ENCODE measurements at places on chromosomes 3 and 15.

GRCh38 chr3:180860180-180860858 is 52.2 kb upstream of the FXR1 start:
- no peak for DNase-seq

DNA sequence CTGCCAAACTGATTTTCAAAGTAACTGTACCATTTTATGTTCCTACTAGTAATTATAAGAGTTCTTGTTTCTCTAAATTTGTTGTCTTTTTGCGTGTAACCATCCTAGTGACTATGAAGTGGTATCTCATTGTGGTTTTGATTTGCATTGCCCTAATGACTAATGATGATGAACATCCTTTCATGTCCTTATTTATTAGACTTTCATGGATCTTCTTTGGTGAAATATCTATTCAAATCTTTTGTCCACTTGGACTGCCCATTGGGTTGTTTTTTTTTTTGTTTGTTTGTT is 3.6 kb downstream of the OXSR1 start:
- DNase-seq, result peak; percentile 69

DNA sequence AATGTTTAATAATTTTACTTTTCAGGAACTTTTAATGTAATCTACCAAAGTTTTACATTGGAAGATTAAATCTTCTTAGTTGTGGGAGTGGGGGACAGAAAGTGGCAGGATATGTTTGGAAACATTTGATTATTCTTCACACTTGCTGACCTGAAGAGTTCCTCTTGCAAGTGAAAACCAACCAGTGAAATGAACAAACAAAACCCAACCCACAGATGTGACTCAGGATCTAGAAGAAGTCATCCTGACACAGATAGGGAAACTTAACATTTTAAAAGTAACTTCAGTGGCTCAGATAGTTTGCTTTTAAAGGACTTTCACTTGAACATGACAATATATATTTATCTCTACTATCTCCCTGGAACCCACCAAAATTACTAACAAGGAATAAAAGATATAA is 55.4 kb downstream of the ASTE1 start:
- peak; percentile 38 for DNase-seq

DNA sequence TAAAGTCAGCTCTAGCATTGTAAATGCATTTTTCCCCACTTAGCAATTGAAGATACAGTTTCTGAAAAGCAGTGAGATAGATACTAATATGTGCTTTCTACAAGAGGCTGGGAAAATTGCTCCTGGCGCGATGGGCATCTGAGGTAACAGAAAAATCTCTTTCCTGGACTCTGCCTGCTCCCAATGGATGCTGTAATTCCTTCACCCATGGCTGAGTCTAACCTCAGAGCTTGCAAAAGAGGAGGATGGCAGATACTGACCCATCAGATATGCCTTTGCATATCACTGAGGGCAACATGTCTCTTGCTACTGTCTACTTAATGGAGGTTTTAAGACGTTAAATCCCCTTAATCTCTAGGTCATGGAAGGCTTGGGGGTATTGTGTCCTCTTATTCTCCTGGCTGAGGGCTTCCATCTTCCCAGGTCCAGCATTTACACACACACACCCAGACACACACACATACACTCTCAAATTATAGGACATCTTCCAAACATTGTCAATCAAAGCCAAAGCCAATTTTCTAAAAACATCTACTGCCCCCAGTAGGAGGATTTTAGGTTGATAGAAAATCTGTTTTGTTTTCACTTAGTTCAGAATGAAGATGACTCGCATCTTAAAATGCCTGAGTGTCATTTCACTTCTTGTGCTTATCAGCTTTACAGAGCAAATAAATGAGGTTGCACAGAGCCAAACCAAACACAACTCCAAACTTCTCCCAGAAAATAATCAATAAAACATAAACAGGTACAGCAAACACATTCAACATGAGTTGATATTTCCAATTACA is 2.4 kb downstream of the TRPM1 start:
- peak; percentile 26 for DNase-seq

- DNase-seq, result no peak
Observed at GRCh38 chr3:114660808-114661207, 367.0 kb downstream of the TIGIT start.

GRCh38 chr3:10561946-10562560 is 56.7 kb upstream of the ATP2B2 start:
- DNase-seq, result no peak

DNA sequence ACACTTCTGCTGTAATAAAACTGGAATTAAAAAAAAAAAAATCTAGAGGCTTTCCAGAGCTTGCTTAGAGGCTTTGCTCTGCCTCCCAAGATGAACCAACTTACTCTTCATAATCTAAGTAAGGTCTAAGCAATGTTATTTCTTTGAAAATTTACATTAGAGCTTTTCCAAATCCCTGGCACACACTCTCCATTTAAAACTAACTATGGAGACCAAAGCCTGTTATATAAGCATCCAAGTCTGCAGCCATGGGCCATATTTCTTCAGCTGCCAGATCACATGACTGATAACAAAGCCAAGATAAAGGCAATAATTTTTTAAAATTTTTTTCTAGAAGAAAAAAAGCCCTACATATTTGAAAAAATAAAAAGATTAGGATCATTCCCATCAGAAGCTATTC is 55.0 kb upstream of the ARHGEF3 start:
- DNase-seq, result no peak

DNA sequence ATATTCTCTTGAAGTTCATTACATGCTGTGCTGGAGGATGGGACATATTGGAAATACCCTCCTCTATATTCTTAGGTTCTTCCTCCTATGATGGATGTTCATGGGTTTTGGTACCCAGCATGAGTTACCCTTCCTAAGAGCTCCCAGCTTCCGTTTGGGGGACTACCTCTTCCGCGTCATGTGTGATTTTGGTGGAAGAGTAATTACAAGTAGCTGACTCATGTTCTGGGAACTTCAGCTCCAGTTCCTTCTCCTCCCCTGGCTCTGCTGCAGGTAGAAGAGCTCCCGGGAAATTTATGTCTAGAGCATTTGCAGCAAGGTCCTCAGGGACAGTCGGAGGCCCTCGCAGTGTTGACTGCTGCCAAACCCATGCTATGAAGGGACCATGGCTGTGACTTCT is 208.8 kb upstream of the IL12A start:
- DNase-seq, result peak; percentile 66

DNA sequence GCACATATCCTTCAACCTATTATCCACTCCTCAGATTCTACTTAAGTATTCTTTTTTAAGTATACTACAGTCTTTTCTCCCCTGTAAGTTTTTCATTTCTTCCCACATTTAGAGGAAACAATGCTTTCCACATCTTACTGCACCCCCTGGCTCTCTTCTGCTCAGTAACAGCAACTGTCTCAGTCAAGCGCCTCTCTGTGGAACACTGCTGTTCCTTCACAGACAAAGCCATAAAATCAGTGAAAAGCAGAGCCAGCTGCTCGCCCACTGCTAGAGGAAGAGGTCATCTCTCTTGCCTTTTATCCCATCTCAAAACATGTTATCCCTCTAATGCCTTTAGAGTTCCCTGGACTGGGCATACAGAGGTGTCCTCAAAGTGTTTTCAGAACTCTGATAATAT is 24.8 kb downstream of the SERP1 start:
- no peak for DNase-seq

GRCh38 chr3:134201201-134202130 is 49.2 kb downstream of the RYK start:
- peak; percentile 86 for DNase-seq

GRCh38 chr15:63601704-63602185 is 4.6 kb downstream of the FBXL22 start:
- no peak for DNase-seq

DNA sequence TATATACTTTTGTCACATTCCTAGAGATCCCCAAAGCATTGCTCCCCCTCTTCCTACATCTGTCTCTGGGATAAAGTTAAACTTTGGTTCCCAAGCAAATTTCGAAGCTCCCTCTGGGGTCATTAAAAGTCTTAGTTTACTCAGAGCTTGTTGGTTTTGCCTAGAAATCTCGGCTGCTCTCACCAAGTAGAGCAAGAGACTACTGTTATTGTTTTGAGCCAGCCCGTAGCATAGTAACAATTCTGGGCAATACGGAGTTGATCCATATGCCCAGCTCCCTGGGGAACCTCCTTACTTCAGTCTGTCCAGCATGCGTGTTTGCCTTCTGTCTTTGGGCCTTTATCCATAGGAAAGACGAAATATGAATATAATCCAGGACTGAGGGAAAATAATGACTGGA is 10.0 kb upstream of the P3H2 start:
- DNase-seq, result no peak

DNA sequence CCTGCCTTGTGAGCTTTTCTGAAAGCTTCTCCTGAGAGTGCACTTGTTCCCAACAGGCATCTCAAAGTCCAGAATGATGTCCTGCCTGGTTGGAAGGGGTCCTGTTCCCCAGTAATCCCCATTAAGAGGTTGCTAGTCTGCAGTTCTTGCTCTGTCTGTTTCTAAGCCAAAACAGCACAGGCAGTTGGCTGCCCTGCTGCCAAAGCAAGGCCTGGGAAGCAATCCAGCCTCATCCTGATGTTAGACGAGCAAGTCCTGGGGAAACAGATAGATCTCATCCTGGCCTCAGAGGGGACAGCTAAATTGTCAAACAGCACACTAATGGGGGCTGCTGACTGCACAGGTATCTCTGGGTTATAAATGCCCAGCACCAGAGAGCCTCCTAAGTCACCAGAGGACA is 198.0 kb downstream of the EPHB1 start:
- DNase-seq, result no peak

GRCh38 chr15:49900006-49900902 is 218.8 kb downstream of the ATP8B4 start:
- DNase-seq, result no peak

DNA sequence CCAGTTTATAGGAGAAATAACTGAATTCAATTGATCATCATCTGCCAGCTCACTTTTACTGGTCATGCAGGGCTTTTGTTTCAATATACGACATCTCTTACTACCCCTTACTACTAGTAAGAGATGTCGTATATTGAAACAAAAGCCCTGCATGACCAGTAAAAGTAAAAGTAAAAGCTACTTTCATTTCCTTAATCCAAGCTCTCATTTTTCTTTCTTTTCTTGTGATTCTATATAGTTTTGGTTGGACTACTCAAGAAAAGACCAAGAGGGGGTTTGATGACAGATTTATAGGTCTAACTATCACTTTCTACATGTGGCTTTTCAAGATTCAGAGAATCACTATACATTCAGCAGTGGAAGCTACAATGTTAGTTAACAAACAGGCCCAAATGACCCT is 1237.3 kb downstream of the ROBO2 start:
- DNase-seq, result no peak

- no peak for DNase-seq
Observed at GRCh38 chr3:98893740-98894139, 7.8 kb downstream of the DCBLD2 start.

Data from PC-3 (cell line).